Caki2 (cell line): ENCODE measurements at places on chromosomes 2 and 18.

GRCh38 chr2:238105506-238106338 is 5.6 kb downstream of the ESPNL start:
- DNase-seq: no peak

- DNase-seq: no peak
Measured at GRCh38 chr2:24511894-24512293, 20.8 kb downstream of the NCOA1 start.

GRCh38 chr2:118527571-118527970 is 319.9 kb downstream of the EN1 start:
- no peak for DNase-seq

GRCh38 chr2:140905083-140905781 is 1225.6 kb downstream of the LRP1B start:
- DNase-seq: no peak

- no peak for DNase-seq
Measured at GRCh38 chr18:54386043-54386442, 28.3 kb downstream of the C18orf54 start.

DNA sequence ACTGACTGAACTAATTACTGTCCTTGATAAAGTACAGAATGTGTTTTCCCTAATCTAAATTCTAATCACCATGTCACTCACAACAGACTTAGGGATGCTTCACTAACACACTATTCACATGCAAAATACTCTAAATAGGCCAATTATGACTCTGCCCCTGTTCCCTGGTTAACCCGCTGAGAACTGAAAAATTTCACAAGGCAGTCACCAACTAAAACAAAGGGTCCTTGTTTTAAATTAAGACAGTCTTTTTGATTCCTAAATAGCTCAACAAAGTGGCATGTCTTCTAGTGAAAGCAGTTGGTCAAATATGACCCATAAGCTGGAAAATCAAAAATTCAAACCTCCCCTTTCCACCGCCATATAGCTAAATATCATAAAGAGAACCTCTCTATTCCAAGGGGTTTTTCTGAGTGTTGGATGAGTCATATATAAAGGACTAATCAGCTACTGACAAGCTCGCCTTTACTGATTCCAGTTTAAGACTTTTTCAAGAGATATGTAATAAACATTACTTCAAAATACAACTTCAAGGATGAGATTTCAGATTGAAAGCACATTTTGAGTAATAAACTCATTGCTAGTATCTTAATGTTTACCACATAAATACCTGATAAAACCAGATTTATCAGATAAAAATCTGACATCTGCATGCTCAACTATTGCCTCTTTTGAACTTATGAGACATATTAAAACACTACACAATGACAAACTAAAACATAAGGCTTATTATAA is 235.8 kb downstream of the TCF4 start:
- DNase-seq: no peak

GRCh38 chr2:129748653-129749052 is 230.8 kb upstream of the RAB6C start:
- no peak for DNase-seq

DNA sequence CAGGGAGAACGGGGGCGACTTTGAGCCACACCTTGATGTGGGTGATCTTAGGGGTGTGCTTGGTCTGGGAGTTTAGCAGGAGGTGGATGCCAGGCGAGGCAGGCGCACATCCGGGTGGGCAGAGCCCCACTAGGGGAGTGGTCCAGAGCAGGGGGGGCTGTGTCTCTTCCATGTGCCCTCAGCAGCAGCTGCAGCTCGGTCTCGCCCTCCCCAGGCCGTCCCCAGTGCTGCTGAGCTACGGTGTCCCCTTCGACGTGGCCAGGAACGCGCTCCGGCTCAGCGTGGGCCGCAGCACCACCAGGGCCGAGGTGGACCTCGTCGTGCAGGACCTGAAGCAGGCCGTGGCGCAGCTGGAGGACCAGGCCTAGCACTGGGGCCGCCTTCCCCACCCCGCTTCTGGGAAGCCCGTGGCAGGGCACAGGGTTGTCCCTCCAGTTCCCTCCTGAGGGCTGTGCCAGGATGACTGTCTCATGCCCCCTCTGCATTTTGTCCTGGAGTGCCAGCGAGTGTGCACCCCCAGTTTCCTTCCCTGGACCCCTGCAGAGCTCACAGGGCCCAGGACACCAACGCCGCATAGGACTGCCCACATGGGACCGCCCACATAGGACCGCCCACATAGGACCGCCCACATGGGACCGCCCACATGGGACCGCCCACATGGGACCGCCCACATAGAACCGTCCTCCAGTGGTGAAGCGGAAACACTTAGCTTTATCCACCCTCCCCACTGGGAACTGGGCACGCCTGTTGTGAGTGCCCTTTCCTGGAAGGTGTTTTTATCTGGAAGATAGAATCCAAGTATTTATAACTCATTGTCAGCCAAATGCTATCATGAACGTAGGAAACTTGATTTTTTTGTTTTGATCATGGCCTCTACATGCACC is 1.9 kb upstream of the ESPNL start:
- peak; percentile 91 for DNase-seq

DNA sequence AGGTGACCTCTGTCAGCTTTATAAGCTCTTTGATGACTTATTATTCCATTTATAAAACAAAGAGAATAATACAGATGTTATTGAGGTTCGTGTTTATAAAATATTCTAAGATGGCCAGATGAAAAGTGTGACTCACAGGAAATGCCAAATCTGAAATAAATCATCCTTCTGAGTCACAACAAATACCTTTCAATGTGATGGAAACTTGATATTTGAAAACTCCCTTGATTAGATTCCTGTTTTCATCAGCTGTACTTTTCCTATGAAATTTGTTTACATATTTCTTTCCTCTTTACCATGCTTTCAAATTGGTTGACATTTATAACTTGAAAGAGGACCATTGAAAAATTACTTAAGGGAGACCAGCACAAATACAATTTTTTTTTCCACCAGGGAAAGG is 30.6 kb upstream of the PPP1R1C start:
- DNase-seq: no peak

GRCh38 chr2:186751790-186752189 is 57.9 kb downstream of the FAM171B start:
- no peak for DNase-seq

DNA sequence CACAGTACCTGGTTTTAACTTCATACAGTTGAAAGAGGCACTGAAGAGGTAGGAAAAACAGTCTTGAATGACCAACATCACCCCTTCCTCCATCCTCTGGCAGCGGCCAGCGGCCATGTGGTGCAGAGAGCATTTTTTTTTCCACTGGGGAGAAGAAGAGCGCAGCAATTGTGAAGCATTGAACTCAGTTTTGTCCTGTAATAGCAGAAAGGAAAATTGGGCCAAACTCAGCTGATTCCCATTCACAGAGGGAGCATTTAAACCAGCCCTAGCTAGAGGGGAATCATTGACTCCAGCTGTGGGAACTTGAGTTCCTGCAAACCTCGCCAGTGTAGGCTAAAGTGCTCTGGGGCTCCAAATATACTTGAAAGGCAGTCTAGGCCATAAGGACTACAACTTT is 316.6 kb upstream of the CHST9 start:
- no peak for DNase-seq

- no peak for DNase-seq
Measured at GRCh38 chr2:12257476-12257875, 459.3 kb upstream of the TRIB2 start.
